Mesenchymal stem cell (in vitro differentiated cells and primary cell): ENCODE measurements at places on chromosomes 2 and 18.

DNA sequence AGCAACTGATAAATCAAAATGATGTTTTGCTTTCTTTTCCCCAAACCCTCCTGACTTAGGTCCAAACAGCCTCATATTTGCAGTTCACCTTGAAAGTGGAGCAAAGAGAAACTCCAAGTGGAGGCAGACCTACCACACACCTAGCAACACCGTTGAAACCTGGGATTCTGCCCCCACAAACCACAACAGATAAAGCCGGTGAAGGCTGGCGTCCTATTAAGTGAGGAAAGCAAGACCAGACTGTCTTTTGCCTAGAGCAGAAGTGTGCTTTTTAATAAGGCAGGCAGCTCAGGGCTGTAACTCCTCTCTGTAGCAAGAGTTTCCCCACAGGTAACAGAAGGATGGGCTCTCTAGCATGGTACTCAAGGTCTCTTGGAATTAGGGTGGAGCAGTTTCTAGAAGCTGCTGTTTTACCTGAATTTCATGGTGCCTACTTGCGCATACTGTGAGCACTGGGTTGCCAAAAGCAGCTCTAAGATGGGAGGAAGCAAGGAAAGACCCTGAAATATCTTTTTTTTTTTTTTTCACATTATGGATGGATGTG, 336.9 kb downstream of the BCL11A start:
- DNase-seq = no peak

DNA sequence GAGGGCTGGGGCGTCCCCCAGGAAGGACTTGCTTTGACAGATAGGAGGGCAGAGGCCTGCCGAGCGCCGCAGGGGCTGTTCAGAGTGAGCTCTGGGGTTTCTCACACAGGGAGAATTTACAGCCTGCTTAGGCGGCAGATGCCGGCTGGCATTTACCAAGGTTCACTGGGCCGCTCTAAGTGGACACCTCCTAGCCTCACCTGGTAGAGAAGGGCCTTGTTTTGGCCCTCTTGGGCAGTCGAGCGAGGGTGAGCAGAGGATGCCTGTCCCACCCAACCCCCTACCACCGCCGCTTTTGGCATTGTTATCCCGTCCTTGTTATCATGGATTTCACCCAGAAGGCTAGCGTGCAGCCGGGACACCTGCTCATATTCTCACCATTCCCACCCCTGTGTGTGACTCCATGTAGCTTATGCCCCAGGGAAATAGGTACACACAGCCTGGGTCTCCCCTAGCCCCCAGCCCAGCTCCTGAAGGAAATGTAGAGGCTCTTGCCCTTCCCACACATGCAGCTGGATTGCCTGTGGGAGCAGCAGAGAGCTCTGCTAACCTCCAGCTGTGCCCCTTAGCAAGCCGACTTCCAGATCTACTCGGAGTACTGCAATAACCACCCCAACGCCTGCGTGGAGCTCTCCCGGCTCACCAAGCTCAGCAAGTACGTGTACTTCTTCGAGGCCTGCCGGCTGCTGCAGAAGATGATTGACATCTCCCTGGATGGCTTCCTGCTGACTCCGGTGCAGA, 52.4 kb downstream of the FAM168B start:
- no peak for DNase-seq

- peak; percentile 67 for DNase-seq
These were observed 21.7 kb upstream of the BAZ2B start for GRCh38 chr2:159637988-159638501.

DNA sequence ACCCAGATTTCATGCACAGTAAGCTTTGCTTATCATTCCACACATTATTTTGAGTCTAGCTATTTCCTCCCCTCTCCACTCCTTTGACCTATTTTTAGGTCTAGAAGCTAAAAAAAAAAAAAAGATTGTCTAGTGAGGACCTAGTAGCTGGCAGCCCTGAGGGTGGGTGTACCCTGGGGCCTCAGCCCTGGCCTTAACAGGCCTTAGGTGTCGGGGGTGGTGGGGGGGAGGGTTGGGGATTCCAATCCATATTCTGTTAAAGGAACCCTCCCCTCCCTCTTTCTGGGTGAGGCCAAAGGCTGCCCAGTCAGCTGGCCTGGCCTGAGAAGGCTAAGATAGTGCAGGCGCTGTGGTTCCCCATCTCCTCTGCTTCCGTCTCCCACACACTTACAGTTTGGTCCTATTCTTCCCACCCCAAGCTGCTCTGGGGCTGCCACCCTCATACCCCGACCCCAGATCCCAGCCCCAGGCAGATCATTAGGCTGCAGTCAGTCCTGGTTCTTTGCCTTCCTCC, 65.5 kb upstream of the HK2 start:
- DNase-seq = peak; percentile 56

- DNase-seq = peak; percentile 7
These were observed 1.9 kb downstream of the OTX1 start for GRCh38 chr2:63052411-63053080.

DNA sequence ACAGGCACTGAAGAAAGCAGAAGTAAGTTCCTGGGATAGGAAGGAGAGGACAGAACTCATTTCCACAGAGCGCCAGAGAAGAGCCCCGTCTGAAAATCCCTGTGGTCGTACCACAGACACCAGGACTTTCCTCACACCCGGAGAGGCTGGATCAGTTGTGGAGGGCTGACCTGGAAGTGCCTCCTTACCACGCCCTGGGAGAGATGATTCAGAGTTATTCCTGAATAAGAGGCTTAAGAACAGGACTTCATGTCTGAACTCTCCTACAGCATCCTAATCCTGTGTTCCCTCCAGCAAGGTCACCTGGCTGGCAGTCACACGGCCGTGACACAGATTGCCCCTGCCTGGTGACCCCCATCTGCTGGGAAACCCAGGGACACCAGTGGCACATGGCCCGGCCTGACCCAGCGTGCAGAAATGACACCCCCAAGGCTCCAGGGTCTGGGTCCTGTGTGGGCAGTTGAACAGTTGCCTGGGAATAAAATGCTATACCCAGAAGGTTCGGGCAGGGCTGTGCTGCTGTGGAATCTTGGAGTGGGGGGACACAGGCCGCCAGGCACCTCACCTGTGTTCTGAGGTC, 105.9 kb downstream of the PXDN start:
- no peak for DNase-seq

GRCh38 chr18:57446322-57446721, 11.1 kb downstream of the ONECUT2 start:
- no peak for DNase-seq

GRCh38 chr2:75870651-75871137, 160.0 kb upstream of the GCFC2 start:
- no peak for DNase-seq

- no peak for DNase-seq
These were observed 7.1 kb downstream of the SULT1C4 start for GRCh38 chr2:108384662-108385393.

GRCh38 chr2:67459761-67460160, 62.6 kb downstream of the ETAA1 start:
- no peak for DNase-seq

DNA sequence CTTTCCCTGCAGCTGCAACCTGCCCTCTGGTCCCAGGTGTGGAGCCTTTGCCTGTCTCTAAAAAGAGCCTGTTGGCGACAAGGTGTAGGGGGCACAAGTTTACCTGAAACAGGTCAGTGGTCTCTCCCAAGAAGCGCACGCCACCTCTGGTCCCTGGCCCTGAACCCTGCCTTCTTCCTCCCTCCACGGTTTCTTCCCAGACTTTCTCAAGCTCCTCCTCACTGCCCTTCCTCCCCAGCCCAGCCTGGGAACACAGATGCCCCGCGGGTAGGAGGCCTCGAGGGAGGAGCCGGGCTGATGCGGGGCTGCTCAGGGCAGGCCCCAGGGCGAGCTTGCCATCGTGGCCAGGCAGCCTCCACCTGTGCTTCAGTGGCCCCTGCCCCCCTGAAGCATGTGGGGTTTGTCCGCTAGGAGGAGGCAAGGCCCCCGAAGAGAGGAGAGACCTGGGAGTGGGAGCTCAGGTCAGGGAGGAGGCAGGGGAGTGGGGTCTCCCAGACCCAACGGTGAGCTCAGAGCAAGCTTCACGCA, 89.5 kb downstream of the SMAD7 start:
- DNase-seq = no peak

- peak; percentile 30 for DNase-seq
These were observed 130.9 kb downstream of the EXOC6B start for GRCh38 chr2:72694715-72695496.

- no peak for DNase-seq
These were observed 227.5 kb downstream of the PTGR3 start for GRCh38 chr18:74981476-74981875.

GRCh38 chr2:152042636-152043615, 55.9 kb downstream of the CACNB4 start:
- no peak for DNase-seq

GRCh38 chr2:102504833-102505232, 31.8 kb downstream of the SLC9A4 start:
- no peak for DNase-seq

GRCh38 chr2:227373389-227373788, 5.7 kb downstream of the TM4SF20 start:
- DNase-seq = no peak

- no peak for DNase-seq
These were observed 2.0 kb downstream of the LMAN2L start for GRCh38 chr2:96737831-96738230.

GRCh38 chr2:181140414-181140813, 160.0 kb downstream of the UBE2E3 start:
- no peak for DNase-seq

DNA sequence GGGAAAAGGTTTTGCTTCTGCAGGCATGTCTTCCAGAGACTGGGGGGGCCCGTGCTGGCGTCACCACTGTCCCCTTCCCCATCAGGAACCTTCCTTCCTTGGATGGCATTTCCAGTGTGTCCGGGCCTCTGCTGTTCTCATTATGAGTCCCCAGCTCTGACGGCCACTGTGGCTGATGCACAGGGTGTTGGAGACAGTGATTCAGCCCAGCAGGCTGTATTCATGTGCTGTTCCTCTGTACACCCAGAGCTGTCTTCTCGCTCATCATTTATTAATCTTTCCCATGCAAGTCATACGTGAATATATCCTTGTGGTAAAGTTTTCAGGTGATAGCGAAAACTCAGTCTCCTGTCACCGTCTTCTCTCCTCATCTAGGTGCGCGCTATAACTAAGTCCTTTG, 57.7 kb downstream of the ASAP2 start:
- no peak for DNase-seq

DNA sequence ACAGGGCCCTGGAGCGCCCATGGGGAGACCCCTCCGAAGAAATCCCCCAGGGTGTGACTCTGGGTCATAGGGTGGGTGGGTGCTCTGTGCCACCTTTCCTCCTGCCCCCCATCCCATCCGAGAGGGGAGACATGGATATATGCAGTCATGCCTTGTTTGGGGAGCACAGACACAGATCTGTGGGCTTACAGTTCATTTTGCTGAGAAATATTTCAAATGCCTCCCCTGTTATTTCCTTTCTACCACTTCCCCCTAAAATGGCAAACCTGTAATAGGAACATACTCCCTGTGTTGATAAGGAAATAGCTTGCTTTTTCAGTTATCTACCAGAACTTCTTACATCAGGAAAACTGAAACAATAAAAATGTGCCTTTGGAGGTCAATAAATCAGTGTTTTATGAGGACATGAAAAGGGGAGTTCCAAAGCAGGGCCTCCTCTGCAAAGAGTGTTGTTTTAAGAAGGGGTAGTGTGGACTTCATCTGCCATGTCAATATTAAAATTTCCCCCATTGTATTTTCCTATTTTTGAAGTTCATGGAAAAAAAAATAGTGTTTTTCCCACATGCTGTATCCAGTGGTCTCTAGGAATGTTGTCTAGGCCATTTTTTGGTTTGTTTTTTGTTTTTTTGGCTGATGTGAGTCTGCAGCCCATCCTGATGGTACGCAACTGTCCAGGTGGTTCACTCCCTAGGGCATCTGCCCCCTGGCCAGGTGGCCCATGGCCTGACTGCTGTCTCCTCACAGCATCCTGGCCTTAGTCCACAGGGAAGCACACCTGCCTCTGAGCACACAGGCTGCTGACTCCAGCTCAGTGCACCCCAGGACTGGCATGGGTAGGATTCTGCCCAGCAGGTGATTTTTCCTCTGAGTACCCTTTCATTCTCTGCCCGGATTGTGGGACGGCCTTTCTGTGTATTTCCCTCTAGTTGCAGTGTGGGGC, 3.7 kb downstream of the TNFRSF11A start:
- DNase-seq = no peak

- no peak for DNase-seq
These were observed 106.7 kb downstream of the FAM210A start for GRCh38 chr18:13619505-13620205.

DNA sequence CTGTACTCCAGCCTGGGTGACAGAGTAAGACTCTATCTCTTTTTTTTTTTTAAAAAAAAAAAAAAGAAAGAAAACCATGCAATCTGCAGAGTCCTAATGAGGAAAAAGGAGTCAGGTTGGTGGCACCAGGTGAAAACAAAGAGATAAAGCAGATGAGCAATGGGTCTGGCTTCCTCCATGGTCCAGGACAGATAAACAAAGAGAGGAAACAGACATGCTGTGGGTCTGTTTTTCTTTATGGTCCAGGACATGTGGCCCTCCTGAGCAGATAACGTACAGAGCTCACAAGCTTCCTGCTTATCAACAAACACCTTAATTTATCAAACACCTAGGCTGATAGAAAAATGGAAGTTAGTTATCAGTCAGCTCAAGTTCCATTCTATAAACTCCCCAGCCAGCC, 24.4 kb upstream of the TUBB6 start:
- no peak for DNase-seq

GRCh38 chr2:120686511-120687168, 49.0 kb upstream of the GLI2 start:
- DNase-seq = no peak

DNA sequence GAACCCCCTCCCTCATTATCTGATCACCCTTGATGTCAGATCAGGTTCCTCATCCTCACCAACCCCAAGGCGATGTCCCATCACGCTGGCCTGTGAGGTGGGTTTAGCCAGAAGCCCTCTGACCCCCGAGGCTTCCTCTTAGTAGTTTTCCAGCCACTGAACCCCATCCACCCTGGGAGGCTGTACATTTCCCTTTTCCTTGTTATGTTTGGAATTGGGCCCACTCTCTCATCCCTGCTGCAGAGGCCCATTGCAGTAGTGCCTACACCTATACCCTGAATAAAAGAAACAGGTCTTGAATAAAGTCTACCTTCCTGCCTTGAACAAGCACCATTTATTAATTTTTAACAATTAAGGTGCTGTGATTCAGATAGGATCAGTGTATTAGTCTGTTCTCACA, 80.1 kb downstream of the NCAPH start:
- DNase-seq = no peak

DNA sequence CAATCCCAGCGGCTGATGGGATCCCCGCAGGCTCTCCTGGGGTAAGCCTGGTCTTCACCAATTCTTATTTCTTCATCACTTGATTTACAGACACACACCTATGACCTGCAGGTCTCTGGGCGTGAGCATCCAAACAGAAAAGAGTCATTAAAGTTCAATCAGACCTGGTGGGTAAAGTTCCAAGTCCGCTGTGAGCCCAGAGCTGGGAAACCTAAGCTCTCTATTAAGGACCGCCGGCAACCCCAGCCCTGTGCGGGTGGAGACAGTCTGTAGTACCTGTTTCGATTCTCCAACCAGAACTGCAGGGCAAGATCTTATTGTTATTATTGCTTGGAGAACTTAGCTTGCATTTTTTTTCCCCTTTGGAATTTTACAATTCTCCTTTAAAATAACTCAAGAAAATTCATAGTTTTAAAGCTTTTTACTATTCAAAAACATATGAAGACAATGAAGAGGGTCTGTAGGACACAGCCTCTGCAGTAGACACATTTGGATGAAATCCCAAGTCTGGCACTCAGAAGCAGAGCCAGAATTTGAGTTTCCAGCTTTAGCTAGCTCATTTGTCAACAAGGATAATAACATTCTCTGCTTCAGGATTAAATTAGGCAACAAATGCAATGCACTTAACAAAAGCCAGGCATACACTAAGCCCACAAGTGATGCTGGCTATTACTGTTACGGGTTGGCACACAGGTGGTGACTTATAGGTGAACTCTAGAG, 376.4 kb downstream of the INSIG2 start:
- DNase-seq = no peak

GRCh38 chr2:68594674-68595492, 48.5 kb upstream of the PROKR1 start:
- peak; percentile 50 for DNase-seq
